ENCODE measurements at places on chromosomes 6 and 20.

GRCh38 chr6:17867880-17868279 is 119.6 kb downstream of the KIF13A start:
- DNase-seq = no peak

- no peak for DNase-seq
These were observed 41.0 kb downstream of the ZMYND8 start for GRCh38 chr20:47315339-47316056.

DNA sequence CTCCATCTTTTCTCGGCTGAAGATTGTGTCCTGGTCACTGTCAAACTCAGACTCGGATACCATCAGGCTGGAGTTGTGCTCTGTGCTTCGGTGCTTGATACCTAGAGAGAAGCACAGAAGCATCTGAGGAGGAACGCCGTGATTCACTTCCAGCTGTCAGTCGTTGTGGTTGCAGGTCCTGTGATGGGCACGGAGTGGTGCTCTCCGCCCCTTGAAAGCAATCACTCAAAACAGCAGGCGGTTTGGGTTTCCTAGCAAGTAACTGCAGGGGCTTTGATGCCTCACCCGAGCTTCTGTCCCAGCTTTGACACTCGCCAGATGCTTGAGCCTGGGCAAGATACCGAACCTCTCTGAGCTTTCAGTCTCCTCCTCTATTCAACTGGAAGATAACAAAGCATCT is 52.5 kb downstream of the ALDH5A1 start:
- DNase-seq = peak; percentile 16

GRCh38 chr20:16040742-16041141 is 532.5 kb downstream of the KIF16B start:
- DNase-seq = no peak

- DNase-seq = no peak
These were observed 3.5 kb upstream of the HLA-G start for GRCh38 chr6:29824144-29824543.

GRCh38 chr20:51176876-51177275 is 154.0 kb upstream of the KCNG1 start:
- no peak for DNase-seq

DNA sequence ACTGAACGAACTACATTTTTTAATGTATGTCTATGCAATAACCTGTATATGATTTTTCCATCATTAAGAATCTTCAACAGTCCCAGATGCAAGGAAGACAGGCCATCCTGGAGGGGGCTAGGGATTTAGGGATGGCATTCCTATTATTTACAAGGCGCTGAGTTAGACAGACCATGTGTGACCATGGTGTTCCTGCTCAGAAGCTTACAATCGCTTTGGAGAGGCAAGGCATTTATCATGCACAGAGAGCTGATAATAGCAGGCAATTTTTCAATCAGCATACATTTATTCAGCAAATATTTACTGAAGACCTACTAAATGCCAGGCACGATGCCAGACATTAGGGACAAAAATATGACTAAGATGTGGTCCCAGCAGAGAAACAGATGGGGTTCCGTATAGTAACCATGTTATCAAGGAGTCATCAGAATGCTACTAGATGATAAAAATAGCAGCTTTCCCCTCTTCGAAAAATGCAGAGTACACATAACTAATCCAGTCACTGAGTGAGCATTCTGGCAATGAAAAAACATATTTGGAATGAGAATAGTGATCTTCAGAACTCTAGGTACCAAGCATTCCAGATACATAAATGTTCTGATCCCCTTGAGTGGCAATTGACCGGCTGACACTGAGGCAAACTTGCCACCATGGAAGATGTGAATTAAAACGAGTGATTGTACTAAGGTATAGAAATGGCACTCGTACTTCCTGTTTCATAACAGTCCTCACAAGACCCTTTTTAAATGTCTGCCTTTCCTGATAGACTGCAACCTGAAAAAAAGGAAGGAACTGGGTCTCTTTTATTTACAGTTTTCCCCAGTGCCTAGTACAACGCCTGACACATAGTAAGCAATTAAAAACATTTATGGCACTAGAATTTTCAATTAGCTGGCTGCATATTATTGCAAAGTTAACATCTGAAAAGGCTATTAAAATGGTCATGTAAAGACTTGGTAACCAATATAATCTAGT is 135.7 kb downstream of the ATXN1 start:
- no peak for DNase-seq

DNA sequence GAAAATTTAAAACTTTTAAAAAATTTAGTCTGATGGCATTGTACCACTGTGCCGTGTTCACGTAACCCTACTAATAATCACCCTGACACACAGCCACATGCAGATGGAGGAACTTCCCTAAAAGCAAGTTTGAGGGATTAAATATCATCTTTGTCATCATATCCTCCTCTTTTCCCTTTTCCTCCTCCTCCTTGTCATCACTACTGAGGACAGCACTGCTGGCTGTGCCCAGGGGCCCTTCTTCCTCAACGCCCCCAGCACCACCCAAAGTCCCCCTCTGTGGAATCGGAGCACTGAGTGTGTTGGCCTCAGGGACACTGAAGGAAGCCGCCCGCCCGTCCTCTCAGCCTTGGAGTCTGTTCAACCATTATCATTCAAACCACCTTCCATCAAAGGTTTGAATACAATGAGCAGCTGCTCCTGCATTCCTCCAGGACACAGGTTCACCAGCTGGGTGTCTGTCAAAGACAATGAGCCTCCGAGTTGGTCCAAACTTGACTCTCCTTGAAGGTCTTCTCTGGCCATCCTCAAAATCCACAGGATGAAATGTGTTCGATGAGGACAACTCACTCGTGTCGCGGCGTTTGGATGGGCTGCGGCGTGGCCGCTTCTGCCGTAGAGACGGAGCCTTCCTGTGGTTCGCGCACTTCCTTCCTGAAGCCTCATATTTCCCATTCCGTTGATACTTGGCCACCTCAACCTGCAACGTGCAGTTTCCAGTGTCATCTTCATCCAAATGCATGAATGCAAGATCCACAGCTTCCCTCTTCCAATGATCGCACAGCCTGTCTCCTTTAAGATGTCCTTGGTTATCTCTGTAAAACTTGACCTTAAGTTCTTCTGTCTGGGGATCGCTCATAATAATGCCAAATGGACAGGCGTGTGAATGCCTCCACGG is 23.3 kb downstream of the NQO2 start:
- DNase-seq = peak; percentile 34

DNA sequence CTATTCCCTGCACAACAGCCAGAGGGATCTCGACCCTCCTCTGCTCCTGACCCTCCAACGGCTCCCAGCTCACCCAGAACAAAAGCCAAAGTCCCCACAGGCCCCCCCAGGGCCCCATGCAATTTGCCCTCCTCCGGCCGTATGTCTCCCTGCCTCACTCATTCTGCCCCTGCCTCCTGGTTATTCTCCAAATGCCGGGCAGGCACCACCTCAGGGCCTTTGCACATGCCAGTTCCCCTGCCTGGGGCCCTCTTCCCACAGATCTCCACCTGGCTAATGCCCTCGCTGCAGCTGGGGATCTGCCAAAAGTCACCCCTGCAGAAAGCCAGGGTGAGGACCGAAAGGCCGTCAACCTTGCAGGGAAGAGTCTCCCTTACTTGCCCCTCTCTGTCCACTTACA is 66.0 kb downstream of the GRM4 start:
- DNase-seq = no peak

DNA sequence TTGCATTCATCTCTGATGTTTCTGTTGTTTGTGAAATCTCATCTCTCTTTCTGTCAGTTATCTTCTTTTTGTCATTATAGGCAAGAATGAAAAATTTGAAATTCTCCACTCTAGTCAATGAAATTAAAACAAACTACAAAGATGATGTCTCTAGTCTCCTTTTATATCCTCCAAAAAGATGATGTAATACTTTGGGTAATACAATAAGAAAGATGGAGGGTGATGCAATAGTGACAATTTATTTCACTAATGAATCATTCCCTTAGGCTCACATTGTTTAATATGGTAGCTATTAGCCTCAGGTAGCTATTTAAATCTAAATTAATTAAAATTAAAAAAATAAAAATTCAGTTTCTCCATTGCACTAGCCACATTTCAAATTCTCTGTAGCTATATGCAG is 145.4 kb downstream of the UST start:
- DNase-seq = no peak

GRCh38 chr20:37114012-37114411 is 18.2 kb upstream of the RBL1 start:
- DNase-seq = no peak

DNA sequence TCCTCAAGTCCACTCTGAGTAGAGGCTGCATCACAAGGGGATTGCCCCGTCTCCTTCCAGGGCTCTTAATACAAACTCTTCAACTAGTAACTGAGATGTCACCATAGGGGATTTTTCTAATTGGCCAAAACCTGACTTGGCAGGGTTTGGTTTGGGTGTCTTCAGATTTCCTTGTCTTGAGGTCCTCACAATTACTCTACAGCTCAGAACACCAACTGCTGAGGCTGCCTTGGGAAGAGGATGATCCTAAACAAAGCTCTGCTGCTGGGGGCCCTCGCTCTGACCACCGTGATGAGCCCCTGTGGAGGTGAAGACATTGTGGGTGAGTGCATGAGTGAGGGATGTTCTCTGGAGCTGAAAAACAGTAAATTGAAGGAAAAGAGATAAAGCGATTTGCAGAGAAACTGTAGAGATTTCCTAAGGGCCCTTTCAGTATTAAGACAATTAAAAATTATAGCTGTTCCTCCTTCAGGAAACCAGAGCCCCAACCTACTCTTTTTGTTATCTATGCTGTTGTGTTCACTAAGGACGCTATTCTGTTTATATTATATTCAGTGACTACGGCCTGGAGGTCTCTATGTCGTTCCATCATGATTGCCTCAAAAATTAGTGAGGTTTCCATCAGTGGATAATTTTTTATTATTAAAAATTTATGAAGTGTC is at the start of gene HLA-DQA1:
Gene HLA-DQA1 (plus strand): TSS at position 188 of the 662 bp plus-strand sequence. CDS start 53 bp downstream, at position 241.
- no peak for DNase-seq

DNA sequence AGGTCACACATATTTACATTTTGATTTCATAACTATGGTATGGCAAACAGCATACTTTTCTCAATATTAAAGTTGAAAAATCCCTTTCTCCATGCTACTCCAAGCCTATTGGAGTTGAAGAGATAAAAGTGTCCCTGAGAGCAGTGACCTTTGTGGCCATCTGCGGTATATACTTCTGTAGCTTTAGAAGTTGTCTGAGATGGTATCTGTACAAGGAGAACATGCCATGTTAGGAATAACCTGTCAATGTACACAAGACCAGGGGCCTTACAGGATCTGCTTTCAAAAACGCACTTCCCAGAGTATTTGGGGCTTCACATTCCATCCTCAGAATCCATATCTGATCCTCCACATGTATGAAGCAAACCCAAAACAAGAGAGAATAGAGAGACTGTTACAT is 226.7 kb downstream of the MEI4 start:
- DNase-seq = no peak

DNA sequence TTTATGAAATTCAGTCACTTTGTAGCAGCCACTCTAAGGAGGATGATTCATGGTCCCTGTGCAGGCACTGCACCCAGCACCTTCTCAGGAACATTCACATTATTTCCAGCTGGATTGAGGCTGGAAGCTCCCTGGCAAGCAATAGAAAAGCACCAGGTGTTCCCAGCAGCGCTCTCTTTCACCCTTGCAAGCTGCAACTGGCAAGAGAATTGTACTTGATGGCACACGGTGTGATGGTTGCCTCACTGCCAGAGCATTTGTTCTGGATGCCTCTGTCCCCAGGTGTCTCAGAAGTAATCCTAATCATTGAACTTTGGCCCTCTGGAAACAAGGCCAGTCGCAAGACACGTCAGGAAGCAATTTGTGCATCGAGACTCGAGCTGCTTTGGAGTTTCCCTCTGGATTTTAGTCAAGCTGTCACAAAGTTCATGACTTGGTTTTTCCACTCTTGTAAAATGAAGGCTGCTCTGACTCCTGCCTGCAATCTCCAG is 24.9 kb upstream of the PHACTR2 start:
- no peak for DNase-seq
